Stimulated activated CD8-positive, alpha-beta memory T cell treated with anti-CD3 and anti-CD28 coated beads, Interleukin-7, amount 100 ng/mL, for 4 hours (primary cell): ENCODE measurements at places on chromosomes 16 and 17.

GRCh38 chr16:6068063-6068462, 970.5 kb upstream of the EEF2KMT start:
- DNase-seq: no peak

DNA sequence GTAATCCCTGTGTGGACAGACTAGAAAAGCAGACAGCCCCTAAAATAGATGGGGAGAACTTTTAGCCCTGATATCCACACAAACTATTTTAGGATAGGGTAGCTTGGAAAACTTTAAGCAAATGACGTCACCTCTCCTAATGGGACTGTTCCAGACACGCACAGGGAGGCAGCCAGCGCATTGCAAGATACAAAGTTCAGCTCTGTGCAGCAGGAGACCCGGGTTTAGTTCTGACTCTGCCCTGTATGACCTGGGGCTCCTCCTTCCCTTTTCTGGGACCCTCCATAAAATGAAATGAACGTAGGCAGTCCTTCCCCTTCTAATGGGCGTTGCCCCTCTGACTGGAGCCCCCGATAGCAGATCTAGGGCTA, 6.3 kb downstream of the ZNF689 start:
- DNase-seq: no peak

DNA sequence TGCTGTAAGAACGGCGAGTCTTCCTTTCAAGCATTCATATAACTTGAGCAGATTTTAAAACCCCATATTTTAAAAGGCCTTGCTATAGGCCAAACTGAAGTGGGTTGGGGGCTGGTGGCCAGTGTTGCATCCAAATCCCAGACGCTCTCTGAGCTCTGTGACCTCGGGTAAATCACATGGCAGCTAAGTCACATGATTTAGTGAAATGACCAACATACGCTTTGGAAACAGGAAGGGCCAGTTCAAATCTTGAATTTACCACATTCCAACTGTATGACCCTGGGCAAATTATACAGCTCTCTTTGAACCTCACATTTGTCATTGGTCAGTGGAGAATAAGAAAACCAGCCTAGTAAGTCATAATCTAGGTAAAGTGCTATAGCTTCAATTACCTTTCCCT, 519.3 kb downstream of the HAPSTR1 start:
- no peak for DNase-seq

GRCh38 chr16:84868829-84869472, 49.2 kb downstream of the CRISPLD2 start:
- no peak for DNase-seq

GRCh38 chr17:47959825-47960655, 2.4 kb upstream of the PRR15L start:
- DNase-seq: no peak

- no peak for DNase-seq
Measured at GRCh38 chr16:3598236-3598635, 13.2 kb downstream of the SLX4 start.

- DNase-seq: no peak
Measured at GRCh38 chr16:87337262-87337771, 20.1 kb upstream of the C16orf95 start.

DNA sequence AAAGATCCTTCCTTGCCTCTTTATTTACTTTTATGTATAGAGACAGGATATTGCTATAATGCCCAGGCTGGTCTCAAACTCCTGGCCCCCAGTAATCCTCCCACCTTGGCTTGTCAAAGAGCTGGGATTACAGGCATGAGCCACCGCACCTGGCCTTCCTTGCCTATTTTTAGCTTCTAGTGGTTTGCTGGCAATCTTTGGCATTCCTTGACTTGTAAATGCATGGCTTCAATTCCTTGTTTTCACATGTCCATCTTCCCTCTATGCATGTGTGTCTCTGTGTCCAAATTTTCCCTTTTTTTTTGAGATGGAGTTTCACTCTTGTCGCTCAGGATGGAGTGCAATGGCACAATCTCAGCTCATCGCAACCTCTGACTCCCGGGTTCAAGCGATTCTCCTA, 22.5 kb downstream of the HEXIM2 start:
- no peak for DNase-seq

GRCh38 chr16:1615761-1616160, 3.6 kb downstream of the CRAMP1 start:
- DNase-seq: no peak

DNA sequence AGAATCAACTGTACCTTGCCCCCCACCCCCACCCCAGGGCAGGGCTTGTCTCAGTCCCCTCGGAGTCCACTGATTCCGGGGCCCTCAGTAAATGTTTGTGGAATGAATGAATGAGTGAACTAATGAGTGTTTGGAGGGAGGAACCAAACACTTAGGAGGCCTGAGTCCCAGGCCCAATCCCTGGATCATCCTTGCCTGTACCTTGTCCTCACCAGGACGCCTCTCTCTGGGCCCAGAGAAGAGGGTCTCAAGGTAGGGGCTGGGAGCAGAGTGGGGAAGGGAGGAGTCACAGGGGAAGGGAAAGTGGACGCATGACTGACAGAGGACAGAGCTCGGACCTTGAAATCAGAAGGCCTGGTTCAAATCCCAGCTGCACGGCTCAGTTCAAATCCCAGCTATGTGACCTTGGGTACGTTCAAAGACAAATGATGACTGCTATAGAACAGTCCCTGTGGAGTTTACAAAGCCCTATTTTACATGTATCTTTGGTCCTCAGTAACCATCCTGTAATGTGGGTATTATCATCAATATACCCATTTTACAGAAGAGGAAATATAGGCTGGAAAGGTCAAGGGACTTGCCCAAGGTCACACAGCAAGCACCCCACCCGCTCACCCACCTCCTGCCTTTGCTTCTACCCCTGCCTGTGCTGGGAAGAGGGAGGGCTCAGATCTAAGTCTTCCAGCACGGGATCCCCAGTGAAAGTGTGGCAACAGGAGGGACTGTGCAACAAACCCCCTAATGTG, 18.3 kb downstream of the SLC4A1 start:
- no peak for DNase-seq
